IMR-90 (cell line): ENCODE measurements at places on chromosomes 2 and 18. TPM values are rescaled to one million over a fixed set of nuclear protein-coding genes. Genes with fewer than 3 reads are reported as not detected.

The UPP2 gene
- total RNA-seq: not detected in 2 replicates

The GAREM2 gene
- total RNA-seq: 0.28 and 0.36 TPM in 2 replicates

The GULP1 gene
- total RNA-seq: 40.1 and 54.4 TPM in 2 replicates

The CROCC2 gene
- not detected in 2 replicates for total RNA-seq

The PPIG gene
- total RNA-seq: 10.4 and 30.8 TPM in 2 replicates
